Kidney glomerular epithelial cell (primary cell): ENCODE measurements at places on chromosomes 12 and 14.

DNA sequence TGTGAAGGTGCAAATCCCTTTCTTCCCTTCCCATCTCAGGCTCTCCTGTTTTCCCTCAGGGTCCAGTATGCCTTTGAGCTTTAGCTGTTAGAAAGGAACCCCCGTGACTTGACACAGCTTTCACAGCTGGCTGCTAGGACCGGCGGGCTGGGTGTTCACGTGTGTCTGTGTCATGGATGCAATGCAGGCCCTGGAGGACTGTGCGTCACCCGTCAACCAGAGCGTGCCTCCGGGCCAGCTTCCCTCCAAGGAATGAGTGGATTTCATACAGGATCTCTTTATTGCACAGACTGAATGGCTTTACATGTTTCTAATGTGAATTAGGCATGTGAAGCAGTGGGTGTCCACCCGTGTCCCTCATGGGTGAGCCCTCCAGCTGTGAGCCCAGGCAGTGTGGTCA is 77.4 kb downstream of the AACS start:
- no peak for DNase-seq

- no peak for DNase-seq
These were observed 1.8 kb upstream of the COX14 start for GRCh38 chr12:50110127-50110761.

DNA sequence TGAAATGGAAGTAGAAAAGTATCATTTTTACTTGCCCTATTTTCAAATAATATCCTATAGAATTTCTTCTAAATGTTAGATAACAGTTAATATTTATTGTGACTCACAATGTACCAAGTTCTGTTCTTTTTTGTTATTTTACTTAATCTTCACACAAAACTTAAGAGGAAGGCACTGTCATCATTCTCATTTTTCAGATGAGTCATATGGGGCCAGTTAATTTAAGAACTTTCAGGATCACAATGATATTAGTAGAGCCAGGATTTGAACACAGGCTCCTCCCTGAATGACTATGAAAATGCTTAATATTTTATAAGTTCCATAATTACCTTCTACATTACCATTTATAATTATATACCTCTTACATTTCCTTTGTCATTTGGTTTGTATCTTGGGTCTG is 10.4 kb upstream of the TMEM260 start:
- DNase-seq = no peak

DNA sequence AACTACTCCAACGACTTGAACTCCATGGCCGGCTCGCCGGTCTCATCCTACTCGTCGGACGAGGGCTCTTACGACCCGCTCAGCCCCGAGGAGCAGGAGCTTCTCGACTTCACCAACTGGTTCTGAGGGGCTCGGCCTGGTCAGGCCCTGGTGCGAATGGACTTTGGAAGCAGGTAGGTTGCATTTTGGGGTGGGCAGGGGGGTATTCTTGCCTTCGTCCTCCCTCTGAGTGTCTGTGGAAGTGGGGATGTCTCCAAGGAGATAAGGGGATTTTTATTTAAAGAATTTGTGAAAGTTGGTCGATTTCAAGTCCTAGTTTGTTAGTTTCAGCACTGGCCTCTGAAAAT is 1.3 kb downstream of the ASCL1 start:
- DNase-seq = no peak

GRCh38 chr14:98940693-98941437 is 331.1 kb downstream of the BCL11B start:
- no peak for DNase-seq

- peak; percentile 69 for DNase-seq
These were observed 18.1 kb downstream of the MLXIP start for GRCh38 chr12:122096591-122097149.

GRCh38 chr12:79414252-79414651 is 276.5 kb downstream of the PAWR start:
- DNase-seq = no peak

DNA sequence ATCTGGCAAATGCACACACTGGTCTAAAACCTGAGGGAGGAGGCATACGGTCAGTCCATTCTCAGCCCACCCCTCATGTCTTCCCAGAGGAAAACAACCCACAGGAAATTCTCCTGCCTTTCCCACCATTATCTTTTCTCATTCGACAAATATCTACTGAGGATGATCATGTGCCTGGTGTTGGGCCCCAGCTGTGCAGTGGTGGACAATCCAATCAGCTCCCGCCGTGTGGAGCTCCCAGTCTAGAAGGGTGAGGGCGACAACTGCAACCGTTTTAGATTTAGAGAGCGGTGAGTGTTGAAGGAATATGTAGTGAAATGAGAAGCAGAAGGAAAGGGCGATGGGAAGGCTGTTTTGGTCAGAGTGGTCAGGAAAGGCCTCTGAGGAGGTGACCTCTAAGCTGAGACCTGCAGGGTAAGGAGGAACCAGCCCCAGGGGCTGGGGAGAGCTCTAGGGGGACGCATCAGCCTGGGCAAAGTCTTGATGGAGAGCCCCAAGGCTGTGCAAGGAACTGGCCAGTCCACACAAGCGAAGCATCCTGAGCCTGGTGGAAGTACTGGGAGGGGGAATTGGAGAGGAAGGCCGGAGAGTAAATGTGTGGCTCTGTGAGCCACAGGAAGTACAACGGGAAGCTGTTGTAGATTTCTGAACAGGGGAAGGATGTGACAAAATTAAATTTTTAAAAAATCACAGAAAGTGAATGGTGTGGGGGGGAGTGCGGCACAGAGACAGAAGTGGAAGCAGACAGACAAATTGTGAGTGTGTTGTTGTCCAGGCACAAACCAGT is 192.8 kb downstream of the NTF3 start:
- DNase-seq = no peak

GRCh38 chr14:105378199-105378598 is 20.1 kb upstream of the TEX22 start:
- no peak for DNase-seq

- DNase-seq = no peak
These were observed 167.2 kb downstream of the PHETA1 start for GRCh38 chr12:111201495-111202236.

GRCh38 chr14:60092526-60092920 is 800 bp downstream of the PCNX4 start:
- DNase-seq = peak; percentile 50

DNA sequence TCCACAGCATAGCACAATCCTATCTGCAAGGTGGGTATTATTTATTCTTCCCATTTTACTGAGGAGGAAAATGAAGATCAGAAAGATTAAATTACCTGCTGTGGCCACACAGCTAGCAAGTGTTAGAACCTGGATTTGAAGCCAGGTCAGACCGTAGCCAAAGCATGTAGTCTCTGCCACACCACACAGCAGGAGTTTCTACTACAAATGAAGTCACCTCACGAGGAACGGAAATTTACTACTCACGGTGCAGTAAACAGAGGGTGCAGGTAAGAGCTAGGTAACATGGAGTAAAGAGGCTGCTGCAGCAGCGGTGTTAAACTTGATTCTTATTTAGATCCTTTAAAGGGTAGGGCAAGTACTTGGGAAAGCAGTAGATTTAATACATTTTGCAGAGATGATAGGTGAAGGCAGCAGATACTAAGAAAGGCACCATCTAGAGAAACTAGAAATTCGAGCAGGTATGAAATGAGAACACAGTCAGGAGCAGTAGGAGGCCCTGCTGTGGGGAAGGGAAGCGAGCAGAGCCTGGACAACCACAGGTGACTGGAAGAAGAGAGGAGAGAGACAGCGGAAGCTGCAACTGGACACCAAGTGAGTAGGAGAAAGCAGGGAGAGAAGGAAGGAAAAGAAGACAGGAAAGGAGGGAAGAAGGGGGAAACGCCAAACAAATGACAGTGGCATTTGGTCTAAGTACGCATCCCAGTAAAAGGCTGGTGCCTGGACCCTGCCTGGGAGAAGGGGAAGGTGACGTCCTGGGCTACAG is 21.5 kb downstream of the SPTB start:
- DNase-seq = no peak

- no peak for DNase-seq
These were observed 154.2 kb downstream of the PLCZ1 start for GRCh38 chr12:18583655-18584054.

DNA sequence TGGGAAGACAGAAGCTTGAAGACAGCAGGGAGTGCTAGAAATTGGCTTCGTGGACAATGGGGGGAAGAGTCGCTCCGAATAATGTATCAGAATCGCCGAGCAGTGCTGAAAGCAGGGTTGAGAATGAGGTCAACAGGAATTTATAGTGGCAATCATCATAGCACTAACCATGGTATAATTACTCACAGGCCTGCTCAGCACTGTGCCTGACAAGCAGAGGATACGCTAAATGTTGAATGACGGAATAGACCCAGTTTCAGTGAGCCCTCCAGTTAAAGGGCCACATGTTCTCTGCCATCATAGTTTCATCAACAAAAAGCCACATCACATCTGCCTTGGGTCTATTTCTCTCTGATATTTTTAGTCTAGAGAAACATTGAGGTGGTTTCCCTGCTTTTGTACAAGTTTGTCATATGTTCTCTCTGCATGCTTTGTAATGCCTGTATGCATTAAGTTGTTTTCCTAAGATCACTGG is 130.3 kb upstream of the EGLN3 start:
- DNase-seq = peak; percentile 56

GRCh38 chr14:29442696-29443095 is 485.0 kb downstream of the PRKD1 start:
- DNase-seq = peak; percentile 39

- DNase-seq = no peak
These were observed 293.0 kb upstream of the TBX3 start for GRCh38 chr12:114976959-114977358.

- peak; percentile 35 for DNase-seq
These were observed 125.7 kb downstream of the CRADD start for GRCh38 chr12:93802698-93803423.

DNA sequence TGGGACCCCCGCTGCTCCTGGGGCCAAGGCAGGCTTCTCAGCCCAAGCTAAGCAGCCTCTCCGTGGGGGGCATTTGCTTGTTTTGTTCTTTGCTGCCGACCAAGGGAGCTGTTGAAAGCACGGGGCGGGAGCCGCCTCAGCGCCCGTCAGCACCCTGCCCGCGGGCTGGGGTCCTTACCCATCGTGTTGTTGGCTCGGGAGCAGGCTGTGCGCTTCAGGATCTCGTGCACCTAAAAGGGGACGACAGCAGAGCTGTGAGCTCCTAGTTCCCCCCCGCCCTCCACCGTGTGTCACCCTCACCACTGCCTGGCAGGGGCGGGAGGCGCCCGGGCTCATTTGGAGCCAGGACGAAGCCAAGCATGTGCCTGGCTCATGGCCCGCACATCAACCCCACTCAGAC is 117.5 kb downstream of the ANO2 start:
- DNase-seq = no peak

DNA sequence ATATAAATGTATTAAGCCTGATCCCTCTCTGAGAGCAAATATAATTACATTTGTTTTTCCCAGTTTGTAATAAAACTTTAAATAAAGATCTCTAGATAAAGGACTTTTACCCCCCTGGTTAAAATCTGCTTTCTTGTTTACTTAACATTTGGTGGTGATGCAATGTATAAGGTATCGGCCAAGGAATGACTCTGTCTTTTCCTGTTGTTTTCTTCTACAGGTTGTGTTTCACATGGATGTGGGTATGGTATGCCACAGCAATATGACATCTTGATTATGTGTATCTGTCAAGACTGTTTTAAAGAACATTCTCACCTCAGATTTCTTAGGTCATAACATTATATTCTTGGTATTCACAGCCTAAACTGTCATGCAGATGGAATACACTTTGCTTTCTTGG is 210.6 kb upstream of the NOVA1 start:
- no peak for DNase-seq

GRCh38 chr14:93921001-93921806 is 5.9 kb upstream of the FAM181A start:
- DNase-seq = no peak

- DNase-seq = peak; percentile 33
These were observed 465.4 kb downstream of the NPAS3 start for GRCh38 chr14:33404054-33404453.

DNA sequence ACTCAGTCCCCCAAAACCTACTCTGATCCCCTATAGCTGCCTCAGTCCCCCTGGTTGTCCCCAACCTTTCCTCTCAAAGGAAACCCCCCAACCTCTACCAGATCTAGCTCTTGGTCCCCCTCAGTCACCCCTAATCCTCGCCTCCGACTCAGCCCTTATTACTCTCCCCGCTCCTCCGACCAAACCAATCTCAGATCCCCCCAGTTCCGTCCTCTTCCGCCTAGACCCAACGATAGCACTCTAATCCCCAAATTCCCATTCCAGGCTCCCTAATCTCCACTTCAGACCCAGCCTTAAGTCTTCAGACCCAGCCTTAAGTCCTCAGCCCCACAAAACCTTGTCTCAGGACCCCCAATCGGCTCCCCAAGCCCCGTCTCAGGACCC is 612 bp downstream of the VPS37B start:
- DNase-seq = no peak

GRCh38 chr14:31405599-31406232 is 14.6 kb downstream of the HEATR5A start:
- no peak for DNase-seq

DNA sequence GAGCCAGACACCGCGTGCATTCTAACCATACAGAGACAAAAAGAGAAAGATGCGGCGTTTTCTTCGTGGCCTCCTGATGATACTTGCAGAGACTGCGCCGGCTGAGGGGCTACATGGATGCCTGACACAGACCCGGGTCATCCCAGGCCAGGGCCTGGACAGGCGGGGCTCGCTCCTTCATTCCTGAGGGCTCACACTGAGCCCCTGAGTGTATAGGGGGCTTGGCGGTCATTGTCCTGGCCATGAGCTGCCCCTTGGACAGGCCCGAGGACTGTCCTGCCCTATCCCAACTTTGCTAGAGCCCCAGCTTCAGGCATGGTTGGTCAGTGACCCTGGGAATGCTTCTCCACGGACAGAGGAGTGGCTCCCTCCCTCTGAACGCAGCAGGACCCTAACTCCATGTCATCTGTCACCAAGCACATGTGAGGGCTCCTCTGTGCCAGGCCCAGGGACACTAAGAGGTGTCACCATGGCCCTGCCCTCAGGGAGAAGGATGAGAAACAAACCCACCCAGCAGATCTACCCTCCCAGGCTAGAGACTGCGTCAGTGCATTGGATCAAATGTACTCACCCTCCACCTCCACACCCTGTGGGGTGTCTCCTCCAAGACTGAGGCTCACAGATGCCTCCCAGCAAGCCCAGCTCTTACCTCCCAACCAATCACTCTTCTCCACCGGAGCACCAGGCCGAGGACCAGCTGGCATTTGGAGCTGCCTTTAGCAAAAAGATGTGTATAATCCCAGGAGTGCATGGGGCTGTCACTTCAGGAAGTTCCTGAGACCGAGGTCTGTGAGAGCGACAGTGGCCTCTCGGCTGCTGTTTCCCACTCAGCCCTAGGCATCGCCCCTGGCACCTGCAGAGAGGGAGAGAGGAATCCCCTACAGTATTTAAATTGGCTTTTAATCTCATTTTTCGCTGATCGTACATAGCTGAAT is 102.7 kb downstream of the DICER1 start:
- no peak for DNase-seq

GRCh38 chr12:67446716-67447115 is 177.6 kb downstream of the CAND1 start:
- DNase-seq = peak; percentile 65

DNA sequence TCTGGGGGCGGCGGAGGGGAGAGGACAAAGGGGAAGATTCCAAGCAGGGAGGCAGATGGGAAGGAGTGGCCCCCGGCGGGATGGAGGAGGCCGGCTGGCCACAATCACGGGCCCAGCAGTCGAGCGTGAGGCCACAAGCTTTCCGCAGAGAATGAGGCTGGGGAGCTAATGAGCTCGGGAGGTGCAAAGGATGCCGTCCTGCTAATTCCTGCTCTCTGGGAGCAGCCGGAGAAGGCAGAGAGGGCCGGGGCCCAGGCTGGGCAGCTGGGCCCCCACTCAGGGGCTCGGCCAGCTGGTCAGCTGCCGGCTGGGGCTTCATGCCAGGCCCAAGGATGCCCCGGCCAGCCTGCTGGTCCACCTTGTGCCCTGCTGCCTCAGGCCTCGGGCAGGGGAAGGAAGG is 98.1 kb upstream of the LHX5 start:
- DNase-seq = no peak

- peak; percentile 61 for DNase-seq
These were observed 31.9 kb upstream of the ZFP36L1 start for GRCh38 chr14:68824517-68825347.
